ENCODE measurements at places on chromosomes 3 and 15.

DNA sequence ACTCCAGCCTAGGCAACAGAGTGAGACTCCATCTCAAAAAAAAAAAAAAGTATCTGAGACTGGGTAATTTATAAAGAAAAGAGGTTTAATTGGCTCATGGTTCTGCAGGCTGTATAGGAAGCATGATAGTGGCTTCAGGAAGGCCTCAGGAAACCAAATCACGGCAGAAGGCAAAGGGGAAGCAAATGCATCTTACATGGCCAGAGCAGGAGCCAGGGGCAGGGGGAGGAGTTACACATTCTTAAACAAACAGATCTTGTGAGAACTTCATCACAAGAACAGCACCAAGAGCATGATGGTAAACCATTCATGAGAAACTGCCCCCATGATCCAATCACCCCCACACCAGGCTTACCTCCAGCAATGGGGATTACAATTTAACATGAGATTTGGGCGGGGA, 37.2 kb downstream of the ACAP2 start:
- no peak for DNase-seq

DNA sequence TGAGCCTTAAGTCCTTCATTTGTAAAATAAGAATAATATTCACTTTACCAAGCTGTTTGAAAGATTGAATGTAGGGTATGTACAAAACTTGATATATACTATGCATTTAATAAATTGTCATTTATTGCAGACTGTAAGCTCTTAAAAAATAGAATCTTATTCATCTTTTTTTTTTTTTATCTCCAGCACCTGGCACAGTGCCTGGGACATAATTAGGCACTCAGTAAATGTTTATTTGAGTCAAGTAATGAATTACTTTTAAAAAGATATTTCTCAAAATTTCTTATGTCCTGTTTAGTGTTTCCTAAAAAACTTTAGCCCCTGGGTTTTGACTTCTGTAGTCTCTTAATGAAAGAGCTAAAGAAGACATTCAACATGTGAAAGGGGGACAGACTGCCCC, 71.7 kb downstream of the TOP2B start:
- DNase-seq, result no peak

DNA sequence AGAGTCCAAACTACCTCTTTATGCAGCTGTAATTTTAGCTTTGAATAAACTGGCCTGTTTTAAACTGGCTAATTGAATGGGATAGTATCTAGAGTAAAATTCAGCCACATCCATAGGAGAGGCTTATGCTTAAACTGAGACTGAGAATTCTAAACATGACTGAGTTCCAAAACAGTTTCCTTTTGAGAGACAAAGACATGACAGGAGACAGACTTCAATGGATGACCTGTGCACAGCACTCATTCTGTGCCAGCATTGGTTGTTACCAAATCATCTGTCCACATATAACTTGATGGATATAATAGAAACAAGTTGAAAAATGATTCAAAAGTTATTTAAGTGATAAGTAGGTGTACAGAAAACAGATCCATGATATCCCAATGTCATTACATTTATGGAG, 20.9 kb downstream of the IL12A start:
- DNase-seq, result no peak

DNA sequence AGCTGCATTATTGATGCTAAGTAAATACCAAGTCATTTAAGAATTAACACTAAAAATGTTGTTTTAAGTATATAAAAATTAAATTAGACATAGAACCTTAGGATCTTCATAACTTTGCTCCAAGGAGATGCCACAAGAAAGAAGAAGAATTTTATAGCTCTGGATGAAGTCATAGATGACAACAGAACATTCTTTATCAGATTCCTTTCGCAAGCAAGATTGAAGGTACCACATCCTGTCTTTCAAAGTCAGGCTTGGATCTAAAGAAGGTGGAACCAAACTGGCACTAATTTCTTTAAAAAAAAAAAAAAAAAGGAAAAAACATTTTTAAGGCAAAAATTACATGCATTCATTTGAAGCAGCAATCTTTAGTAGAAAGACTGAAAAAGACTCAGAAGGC, 62.5 kb downstream of the POLQ start:
- no peak for DNase-seq

- DNase-seq, result no peak
Measured at GRCh38 chr3:37125195-37126073, 48.9 kb downstream of the LRRFIP2 start.

DNA sequence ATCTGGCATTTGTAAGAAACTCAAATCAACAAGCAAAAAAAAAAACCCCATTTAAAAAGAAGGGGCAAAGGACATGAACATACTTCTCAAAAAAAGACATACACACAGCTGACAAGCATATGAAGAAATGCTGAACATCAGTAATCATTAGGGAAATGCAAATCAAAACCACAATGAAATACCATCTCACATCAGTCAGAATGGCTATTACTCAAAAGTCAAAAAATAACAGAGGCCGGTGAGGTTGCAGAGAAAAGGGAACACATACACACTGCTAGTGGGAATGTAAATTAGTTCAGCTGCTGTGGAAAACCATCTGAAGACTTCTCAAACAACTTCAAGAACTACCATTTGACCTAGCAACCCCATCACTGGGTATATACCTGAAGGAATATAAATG, 199.4 kb upstream of the THBS1 start:
- DNase-seq, result no peak

GRCh38 chr15:27705056-27705455, 394.1 kb downstream of the OCA2 start:
- DNase-seq, result no peak

GRCh38 chr15:28873585-28874190, 12.1 kb upstream of the APBA2 start:
- no peak for DNase-seq

- DNase-seq, result no peak
Measured at GRCh38 chr3:136973352-136973751, 15.6 kb downstream of the IL20RB start.

DNA sequence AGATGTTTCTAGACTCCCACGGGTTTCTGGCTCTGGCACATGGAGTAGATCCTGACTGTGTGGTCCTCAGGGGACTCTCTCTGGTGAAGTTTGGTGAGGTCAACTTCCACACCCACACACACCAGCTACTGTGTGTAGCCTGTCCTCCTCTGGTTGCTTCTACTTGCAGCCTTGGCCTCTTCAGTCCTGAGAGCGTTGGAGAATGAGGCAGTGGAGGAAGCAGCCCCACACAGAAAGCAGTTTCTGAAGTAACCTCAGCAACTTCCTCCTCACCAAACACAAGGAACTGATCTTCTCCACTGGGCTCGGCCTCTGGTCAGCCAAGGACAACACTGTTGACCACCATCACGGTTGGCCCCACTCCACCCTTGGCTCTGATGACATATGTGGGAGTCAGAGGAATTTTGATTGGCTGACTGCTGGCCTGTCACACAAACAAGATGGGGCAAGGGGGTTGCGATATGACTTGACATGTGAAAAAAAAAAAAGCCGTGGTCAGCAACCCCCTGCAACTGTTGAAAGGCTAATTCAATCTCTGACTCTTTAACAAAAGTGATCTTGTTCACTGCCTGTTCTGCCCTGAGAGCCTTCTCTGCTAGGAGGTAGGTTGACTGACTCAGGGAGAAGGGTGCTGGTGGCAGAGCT, 19.6 kb downstream of the CD86 start:
- DNase-seq, result no peak

- DNase-seq, result no peak
Measured at GRCh38 chr3:190716961-190717360, 145.5 kb downstream of the GMNC start.

- DNase-seq, result no peak
Measured at GRCh38 chr15:65343374-65343981, 34.3 kb downstream of the IGDCC3 start.

DNA sequence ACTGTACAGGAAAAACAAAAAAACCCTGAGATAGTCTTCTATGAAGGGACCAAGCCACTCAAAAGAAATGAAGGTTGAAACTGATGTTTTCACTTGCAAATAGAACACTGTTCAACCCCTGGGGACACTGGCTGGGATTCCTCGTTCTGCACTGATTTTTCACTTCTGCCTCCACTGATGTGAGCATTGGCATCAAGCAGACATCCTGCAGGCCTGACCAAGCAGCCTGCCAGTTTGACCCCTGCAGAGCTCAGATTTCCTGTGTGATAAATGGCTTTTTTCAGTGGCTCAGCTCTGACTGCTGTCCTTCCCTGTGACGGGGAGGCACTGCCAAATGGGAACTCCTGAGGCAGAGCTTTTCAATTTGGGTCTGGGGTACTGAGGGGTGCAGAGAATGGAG, 50.0 kb downstream of the RASGRP1 start:
- no peak for DNase-seq

- no peak for DNase-seq
Measured at GRCh38 chr15:71168166-71168834, 53.0 kb downstream of the THSD4 start.

GRCh38 chr15:79372428-79372827, 59.7 kb upstream of the MINAR1 start:
- DNase-seq, result no peak

GRCh38 chr3:104606812-104607211, 759.9 kb upstream of the ALCAM start:
- DNase-seq, result no peak

GRCh38 chr15:34336231-34336990, 1.2 kb downstream of the SLC12A6 start:
- no peak for DNase-seq

DNA sequence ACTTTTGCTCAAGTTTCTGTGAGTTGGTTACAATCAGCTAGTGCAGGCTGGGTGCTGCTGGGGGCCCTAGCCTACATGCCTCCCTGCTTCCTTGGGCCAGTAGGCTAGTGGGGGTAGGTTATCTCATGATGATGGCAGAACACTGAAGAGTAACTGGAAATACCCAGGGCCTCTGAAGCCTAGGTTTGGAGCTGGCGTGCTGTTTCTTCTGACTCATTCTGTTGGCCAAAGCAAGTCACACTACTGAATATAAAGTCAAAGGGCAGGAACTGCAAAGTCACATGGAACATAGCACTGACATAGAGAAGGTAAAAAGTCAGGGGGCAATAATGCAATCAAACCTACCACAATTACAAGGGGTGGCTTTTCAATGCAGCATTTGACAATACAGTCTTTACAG, 34.5 kb downstream of the RASGRP1 start:
- no peak for DNase-seq

DNA sequence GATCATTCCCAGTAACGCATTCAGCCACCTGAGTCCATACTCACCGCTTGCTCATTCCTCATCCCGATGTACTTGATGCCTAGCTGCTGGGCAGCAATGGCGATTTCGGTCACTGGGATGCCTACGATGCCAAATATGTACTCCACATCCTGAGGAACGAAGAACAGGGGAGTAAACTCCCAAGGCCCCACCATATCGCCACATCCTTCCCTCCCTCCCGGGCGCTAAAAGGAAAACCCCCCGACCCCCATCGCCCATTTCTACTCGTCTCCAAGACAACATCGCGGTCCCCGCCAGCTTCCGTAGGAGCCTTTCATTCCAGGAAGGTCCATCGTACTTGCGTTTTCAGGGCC, 347 bp downstream of the HACL1 start:
- no peak for DNase-seq

DNA sequence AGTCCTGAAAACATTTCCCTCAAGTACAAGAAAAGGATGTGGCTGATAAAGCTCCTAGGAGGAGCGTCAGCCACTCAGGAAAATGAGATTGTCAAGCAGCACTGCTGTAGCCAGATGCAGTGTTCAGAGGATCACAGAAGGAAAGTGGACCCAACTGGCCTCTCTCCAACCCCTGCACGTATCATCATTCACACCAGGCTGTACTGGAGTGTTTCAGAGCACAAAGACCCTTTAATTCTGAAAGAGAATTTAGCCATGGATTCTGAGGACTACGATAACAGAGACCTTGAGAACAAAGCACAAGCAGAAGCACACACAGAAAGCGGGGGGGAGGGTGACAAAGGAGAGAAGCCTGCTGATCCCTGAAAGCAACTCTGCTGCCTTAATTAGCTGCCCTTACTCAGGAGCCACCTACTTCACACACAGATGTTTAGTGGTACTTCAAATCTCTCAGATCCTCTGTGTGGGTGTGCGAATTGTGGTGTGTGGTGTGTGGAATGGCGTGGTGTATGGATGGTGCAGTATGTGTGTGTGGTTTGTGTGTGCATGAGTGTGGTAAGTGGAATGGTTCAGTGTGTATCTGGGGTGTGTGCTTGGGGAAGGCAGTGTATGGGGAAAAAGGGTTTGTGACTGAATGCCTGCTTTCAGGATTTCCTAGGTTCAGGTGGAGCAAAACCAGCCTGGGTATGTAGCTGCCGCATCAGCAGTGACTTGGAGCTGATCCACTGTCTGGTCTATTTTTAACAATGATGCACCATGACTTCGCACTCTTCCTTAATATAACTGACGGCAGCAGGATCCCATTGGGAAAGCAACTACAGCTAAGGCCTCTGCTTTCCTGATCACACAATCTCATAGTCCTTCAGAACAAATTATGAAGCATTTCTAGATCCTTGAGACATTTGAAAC, 192.5 kb downstream of the RSL24D1 start:
- no peak for DNase-seq

GRCh38 chr3:114194750-114195149, 15.9 kb upstream of the DRD3 start:
- DNase-seq, result no peak

GRCh38 chr3:40939030-40939740, 260.1 kb upstream of the CTNNB1 start:
- DNase-seq, result no peak

GRCh38 chr3:114058646-114059045, 2.1 kb downstream of the QTRT2 start:
- no peak for DNase-seq

DNA sequence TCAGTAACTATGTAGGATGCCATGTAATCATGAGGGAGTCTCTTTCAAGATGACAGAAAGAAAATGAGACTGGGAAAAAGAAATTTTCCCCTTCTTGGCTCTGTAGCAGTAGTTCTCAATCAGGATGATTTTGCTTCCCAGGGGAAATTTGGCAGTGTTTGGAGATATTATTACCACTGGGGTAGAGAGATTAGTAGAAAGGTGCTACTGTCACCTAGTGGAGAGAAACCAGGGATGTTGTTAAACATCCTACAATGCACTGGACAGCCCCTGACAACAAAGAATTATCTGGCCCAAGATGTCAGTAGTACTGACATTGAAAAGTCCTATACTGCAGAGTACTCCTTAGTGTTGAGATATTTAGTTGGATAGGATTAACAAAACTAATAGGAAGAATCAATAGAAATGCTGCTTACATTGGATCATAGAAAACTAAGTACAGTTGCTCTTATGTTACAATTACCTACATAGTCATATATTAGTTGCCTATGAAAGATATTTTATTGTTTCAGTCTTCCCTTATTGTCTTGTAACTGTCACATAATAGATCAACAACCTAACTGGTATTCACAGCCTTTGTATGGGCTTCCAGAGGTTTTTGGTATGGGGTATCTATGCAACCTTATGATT, 433.3 kb downstream of the RAP2B start:
- DNase-seq, result no peak

GRCh38 chr3:53156368-53156834, 4.6 kb upstream of the PRKCD start:
- DNase-seq, result no peak

- no peak for DNase-seq
Measured at GRCh38 chr15:59174151-59174834, 32.4 kb upstream of the LDHAL6B start.

- no peak for DNase-seq
Measured at GRCh38 chr3:151709847-151710246, 23.9 kb upstream of the AADACL2 start.
